Activated CD4-positive, alpha-beta T cell treated with anti-CD3 and anti-CD28 coated beads, Interleukin-2, amount 50 U/mL, for 1 hour (primary cell): ENCODE measurements at places on chromosomes 12 and 14.

DNA sequence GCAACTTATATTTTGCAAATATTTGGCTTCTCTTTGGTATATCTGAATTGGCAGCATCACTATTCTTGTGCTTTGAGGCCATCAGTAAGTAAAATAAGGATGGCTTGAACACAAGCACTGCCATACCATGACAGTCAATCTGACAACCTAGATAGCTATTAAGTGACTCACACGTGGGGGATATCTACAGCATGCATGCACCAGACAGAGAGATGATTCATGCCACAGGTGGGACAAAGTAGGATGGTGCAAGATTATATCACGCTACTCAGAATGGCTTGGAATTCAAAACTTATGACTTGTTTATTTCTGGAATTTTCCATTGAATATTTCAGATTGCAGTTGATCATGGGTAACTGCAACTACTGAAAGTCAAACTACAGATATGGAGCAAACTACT lies 675.6 kb upstream of the MDGA2 start:
- no peak for DNase-seq

DNA sequence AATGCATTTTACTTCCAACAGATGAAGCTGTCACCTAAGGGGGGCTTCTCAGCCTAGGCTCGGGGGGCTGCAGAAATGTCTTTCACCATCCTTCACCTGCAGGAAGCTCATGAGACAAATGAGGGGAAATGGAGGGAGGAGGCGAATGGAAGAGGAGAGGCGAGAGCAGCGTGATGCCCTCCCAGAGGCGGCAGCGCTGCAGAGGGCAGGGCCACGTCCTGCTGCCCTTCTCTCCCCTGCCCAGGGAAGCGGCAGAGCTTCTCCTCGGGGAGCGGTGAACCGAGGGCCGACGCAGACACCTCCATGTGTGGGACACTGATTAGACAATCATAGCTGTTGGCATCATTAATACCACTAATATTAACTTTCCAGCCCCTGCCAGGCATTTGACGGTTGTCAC lies 78.3 kb downstream of the SERPINA3 start:
- no peak for DNase-seq

DNA sequence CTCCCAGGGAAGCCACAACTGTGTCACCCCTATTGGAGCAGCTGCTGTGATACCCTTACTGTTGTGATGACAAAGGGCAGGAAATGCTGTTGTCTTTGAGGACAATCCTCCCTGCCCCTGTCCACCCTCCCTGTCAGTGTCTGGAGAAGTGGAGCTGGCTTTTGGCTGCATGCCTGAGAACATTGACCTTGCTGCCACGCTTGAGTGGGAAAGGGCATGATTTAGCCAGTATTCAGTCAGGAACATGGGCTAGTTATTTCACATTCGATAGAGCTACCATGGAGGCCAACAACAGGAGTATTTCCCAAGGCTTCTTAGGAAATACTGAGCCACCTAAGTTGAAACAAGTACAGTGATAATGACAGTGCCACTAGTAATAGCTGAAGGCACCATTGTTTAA lies 59.4 kb downstream of the MYRFL start:
- no peak for DNase-seq

GRCh38 chr12:40010899-40011774 lies 94.7 kb downstream of the SLC2A13 start:
- DNase-seq: peak; percentile 32

- DNase-seq: no peak
Observed at GRCh38 chr12:125280482-125281377, 215.5 kb downstream of the AACS start.

- no peak for DNase-seq
Observed at GRCh38 chr14:65650826-65651225, 238.3 kb downstream of the FUT8 start.

DNA sequence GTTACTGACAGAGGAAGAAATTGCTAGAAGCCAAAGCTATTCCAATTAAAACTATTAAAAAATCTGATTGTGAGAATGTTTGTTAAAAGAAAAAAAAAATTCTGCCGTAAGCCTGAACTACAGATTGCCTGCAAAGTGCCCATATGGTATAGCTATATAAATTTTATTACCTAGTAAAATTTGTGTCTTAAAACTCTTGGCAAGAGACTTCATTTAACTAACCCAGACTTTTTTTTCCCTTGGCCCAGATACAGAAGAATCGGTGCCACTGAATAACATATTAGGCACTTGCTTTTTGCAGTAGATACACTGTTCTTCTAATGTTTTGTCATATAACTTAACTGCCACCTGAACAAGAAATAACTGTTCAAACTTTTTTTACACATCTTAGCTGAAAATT lies 125.5 kb downstream of the RPS29 start:
- DNase-seq: no peak

DNA sequence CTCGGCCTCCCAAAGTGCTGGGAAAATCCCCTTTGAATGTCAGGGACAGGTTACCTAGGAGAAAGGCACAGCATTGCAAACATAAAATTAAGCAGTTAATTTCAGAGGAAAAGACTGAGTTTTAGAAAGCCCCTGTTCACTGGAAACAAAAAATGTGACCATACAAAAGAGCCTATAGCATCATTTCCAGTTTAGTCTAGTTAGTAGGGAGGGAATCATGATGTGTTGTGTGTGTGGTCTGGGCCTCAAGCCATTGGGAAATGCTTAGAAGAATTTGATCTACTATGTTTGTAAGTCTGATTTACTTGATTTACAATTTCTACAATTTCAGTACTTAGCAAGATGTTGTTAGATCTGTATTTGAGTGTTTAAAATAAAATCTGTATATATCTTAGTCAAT lies 47.1 kb upstream of the RERG start:
- DNase-seq: no peak

DNA sequence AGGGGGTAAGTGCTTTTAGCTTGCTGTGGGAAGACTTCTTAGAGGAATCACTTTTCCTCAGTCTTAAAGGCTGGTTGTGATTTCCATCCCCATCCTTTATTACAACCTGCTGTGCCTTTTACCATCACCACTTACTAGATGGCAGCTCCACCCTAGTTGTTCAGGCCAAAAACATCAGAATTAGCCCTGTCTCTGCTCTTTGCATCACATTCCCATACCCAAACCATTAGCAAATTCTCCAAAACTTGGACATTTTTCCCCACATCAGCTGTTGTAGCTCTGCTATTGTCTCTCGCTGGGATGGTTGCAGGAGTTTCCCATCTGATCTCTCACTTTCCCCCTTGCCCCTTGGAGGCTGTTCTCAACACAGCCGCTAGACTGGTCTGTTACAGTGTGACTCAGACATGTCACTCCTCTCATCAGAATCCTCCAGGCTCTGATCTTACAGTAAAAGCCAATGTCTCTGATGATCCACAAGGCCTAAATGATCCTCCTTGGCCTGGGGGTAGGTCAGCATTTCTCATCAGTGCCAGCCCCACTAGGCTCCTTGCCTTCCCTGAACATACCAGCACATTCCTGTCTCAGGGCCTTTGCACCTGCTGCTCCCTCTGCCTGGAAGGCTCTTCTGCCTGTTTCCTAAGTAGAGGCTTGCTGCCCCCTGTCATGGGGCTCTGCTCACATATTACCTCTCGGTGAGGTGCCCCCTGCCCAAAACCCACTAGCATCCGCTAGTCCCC lies 102.5 kb downstream of the BEGAIN start:
- no peak for DNase-seq

- DNase-seq: no peak
Observed at GRCh38 chr12:8519171-8519570, 5.9 kb downstream of the CLEC4D start.

DNA sequence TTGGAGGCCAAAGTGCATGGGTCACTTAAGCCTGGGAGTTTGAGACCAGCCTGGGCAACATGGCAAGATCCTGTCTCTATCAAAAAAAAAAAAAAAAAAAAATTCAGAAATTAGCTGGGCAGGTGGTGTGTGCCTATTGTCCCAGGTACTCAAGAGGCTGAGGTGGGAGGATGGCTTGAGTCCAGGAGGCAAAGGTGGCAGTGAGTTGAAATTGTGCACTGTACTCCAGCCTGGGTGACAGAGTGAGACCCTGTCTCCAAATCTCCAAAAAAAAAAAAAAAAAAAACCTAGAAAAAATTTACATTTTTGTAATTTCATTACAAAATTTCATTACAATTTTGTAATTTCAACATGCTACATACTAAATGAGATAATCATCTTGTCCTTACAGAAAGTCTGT lies 42.7 kb downstream of the SYNE2 start:
- no peak for DNase-seq

GRCh38 chr12:111705672-111706071 lies 19.8 kb downstream of the ACAD10 start:
- no peak for DNase-seq

GRCh38 chr14:61691495-61691894 lies 3.8 kb upstream of the HIF1A start:
- DNase-seq: no peak

GRCh38 chr14:76386944-76387782 lies 11.2 kb downstream of the ESRRB start:
- peak; percentile 47 for DNase-seq

DNA sequence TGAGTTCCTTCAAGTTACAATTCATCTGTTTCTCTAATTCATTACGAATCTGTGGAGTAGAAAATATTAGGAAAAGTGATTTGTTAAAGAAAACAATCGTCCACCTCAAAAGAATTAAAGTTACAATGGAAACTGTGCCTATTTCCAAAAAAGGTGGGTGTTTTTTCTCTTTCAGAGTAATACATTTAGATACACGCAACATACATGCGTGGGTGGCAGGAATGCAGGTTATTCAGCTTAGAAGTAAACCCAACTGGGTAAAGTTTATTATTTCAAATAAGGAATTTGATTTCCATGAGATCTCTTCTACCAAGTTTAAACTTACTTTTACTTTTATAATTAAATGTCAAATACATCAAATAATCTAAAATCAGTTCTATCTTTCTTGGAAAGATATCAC lies 52.2 kb downstream of the SSH1 start:
- DNase-seq: no peak

- no peak for DNase-seq
Observed at GRCh38 chr12:124603100-124603541, 35.7 kb upstream of the NCOR2 start.

DNA sequence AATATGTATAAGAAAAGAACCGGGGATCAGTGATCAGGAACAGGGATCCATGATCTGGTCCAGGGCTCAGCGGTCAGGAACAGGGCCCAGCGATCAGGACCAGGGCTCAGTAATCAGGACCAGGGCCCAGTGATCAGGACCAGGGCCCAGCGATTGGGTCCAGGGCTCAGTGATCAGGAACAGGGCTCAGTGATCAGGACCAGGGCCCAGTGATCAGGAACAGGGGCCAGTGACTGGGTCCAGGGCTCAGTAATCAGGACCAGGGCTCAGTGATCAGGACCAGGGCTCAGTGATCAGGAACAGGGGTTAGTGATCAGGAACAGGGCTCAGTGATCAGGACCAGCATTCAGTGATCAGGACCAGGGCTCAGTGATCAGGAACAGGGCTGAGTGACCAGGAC lies 56.3 kb downstream of the TMEM121 start:
- no peak for DNase-seq

DNA sequence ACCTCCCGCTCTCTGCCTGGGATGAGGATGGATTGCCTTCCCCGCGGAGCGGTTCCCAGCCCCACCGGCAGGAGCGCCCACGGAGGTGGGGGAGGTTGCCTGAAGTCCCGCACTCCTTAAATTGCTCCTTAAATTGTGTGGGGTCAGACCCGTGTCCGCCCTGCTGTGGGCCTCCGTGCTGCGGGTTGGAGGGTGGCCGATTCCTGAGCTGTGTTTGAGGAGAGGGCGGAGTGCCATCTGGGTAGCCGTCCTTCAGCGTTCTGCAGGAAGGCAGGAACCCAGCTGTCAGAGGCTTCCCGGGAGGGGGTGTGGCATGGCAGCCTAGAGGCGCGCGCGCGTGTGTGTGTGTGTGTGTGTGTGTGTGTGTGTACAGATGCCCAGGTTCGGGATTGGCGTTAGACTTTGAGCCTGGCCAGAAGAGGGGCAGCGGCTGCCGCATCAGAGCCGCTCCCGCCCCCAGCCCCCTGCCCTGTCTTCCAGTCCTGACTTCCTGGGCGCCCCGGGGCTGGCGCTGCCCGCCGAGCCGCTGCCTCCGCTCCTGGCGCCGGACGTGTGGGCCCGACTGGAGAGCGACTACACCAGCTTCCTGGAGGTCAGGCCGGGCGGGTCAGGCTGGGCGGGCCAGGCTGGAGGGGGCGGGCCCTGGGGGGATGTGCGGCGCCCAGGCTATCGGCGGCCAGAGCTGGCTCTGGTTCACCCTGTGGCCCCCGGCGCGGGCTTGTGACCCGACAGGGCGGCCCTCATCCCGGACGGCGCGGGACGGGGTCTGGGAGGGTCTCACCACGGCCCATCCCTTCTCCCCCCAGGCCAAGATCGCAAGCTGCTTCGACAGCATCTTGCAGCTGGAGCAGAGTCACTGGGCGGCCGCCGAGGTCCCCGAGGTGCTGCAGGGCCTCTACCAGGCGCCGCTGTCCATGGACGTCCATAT lies 9.2 kb downstream of the EXOC3L4 start:
- DNase-seq: no peak

GRCh38 chr14:60768602-60769001 lies 34.0 kb downstream of the MNAT1 start:
- DNase-seq: no peak

DNA sequence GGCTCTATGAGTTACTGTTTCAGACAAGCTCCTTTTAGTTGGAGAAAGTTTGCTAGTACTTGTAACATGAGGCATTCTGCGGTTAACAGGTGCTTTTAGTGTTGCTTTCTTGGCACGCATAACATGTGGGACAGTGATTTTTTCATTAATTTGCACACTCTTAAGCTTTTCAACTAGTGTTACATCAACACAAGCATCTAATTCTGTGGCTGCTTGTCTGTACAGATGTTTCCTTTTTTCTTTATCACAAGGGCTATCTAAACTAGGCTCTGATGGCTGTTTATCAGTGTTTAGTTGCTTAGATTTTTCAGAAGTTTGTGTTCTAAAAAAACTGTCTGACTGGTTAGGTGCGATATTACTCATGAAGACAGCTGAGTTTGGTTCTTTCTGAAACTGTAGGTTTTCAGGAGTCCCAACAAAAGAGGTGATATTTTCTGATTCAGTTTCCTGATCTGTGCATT lies 120.1 kb downstream of the RALGAPA1 start:
- no peak for DNase-seq
